ENCODE measurements at places on chromosomes 4 and X.
A peak's percentile ranks its signal among the peaks of the same experiment; 100 is the strongest.

DNA sequence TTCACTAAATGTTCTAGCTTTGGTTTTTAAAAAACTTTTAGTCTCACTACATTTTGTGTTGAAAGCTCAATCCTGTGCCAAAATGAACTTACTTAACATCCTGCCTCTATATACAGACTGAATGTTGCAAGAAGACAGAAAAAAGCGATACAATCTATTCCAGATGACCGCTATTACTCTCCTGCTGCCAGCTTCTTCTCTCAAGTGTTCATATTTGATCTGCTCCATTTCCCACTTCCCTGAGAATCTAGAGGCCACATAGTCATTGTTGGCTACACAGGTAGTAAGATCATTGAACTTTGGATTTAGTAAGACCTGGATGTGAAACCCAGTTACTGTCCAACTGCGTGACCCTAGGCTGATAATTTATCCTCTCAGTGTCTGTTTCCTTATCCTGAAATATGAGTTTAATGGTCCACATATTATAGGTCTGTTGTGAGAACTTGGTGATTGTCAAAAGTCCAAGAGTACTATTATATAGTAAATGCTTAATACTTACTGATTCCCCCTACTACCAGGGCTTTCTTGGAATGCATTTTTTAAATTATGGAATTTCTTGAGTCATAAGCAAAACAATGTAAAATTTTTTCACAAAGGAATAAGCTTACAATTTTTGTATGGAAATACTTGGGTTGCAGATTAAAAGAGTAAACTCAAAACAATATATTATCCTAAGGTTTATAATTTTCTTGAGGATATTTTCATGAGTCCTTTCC is 976.8 kb upstream of the ADGRL3 start:
- H3K27ac ChIP-seq, result no peak overlapping the region
- DNase-seq, result no peak
- H3K4me3 ChIP-seq, result no peak overlapping the region

- H3K36me3 ChIP-seq, result peaks cover 8% of the 10 kb centered on the region
- H3K27ac ChIP-seq, result no peak overlapping the region
Measured at GRCh38 chr4:143458966-143459365, 54.5 kb upstream of the SMARCA5 start.

DNA sequence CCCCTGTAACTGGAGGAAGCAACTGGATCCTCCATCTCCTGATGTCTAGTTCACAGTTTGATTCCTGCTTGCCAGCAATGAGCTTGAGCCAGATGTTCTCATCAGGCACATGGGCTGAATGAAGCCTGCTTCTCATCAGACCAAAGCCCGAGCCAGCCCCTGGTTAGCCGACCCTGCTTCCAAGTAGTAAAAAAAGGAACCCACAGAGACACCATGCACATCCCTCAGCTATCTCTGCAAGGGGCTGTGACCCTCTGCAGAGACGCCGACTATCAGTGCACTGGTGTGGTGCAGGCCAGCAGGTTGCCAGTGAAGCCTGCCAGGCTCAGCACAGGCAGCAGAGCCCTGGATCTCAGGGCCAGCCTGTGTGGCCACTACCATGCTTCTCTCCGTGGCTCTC is 2.8 kb downstream of the DCTD start:
- H3K27ac ChIP-seq, result no peak overlapping the region
- H3K36me3 ChIP-seq, result 0 out of 2 replicates have a peak, but pooled peaks cover 5% of the 10 kb centered on the region
- H3K4me3 ChIP-seq, result no peak overlapping the region
- H3K27me3 ChIP-seq, result no peaks in the 10 kb centered on the region
- DNase-seq, result no peak
- peaks cover 20% of the 10 kb centered on the region for H3K4me1 ChIP-seq

DNA sequence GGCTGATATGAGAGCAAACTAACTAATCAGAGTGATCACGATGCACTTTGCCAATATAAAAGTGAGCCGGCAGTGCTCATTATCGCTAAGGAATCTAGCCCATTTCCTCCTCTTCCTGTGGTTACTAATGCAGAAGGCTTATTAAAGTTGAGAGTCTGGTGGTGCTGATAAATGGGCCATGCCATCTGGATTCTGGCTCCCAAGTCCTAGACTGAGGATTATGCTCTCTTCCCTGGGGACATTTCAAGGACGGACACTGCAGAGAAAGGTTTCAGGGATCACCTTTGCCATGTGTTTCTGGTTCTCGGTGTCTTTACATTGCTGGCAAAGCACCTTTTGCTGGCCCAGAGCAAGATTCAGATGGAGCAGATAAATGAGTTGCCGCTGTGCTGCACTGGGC is 85.3 kb downstream of the RTL5 start:
- no peaks in the 10 kb centered on the region for H3K36me3 ChIP-seq
- no peak overlapping the region for H3K27ac ChIP-seq
- no peak overlapping the region for H3K4me3 ChIP-seq
- no peaks in the 10 kb centered on the region for H3K27me3 ChIP-seq
- DNase-seq, result no peak
- no peaks in the 10 kb centered on the region for H3K4me1 ChIP-seq

GRCh38 chrX:17547658-17548057 is 172.7 kb downstream of the NHS start:
- no peaks in the 10 kb centered on the region for H3K36me3 ChIP-seq
- peaks cover 37% of the 10 kb centered on the region for H3K4me1 ChIP-seq
- H3K27ac ChIP-seq, result peak overlapping the region; percentile 78
- no peaks in the 10 kb centered on the region for H3K27me3 ChIP-seq
- H3K4me3 ChIP-seq, result no peak overlapping the region

DNA sequence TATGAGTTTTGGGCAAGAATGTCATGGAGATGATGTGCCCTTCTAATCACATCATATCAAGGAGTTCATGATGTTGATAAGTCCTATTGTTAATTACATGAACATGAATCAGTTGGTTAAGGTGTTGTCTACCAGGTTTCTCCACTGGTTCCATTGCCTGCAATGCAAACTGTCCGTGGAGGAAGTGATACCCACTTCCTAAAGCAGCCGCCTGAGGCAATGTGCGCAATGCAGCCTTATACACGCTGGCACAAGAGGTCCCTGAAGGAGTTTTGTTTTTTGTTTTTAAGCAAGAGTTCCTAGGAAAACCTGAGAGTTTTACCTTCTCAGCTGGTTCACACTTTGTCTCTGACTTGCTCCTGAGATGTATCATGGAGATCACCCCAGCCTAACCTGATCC is 5.9 kb upstream of the GPKOW start:
- no peak for DNase-seq
- no peaks in the 10 kb centered on the region for H3K36me3 ChIP-seq
- H3K27me3 ChIP-seq, result no peaks in the 10 kb centered on the region
- H3K27ac ChIP-seq, result no peak overlapping the region
- no peaks in the 10 kb centered on the region for H3K4me1 ChIP-seq
